ENCODE measurements at places on chromosomes 4 and X.

GRCh38 chr4:3307891-3308575 is 15.2 kb downstream of the RGS12 start:
- no peak for DNase-seq

DNA sequence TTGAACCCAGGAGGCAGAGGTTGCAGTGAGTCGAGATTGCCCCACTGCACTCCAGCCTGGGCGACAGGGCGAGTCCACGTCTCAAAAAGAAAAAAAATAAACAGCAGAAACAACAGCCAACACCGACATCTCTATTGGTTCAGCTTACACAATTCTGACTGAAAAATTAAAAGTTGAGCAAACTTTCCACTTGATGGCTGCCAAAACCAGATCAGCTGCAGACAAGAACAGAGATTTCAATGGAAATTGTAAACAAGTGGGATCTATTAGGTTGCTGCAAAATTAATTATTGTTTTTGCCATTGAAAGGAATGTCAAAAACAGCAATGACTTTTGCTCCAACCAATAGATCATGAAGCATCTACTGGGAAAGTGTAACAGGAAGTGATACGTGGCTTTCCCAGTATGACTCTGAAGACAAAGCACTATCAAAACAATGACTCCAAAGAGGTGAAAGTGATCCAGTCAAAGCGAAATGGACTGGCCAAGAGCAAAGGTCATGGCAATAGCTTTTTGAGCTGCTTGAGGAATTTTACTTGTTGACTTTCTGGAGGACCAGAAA is 26.3 kb downstream of the UPF3B start:
- DNase-seq: no peak

DNA sequence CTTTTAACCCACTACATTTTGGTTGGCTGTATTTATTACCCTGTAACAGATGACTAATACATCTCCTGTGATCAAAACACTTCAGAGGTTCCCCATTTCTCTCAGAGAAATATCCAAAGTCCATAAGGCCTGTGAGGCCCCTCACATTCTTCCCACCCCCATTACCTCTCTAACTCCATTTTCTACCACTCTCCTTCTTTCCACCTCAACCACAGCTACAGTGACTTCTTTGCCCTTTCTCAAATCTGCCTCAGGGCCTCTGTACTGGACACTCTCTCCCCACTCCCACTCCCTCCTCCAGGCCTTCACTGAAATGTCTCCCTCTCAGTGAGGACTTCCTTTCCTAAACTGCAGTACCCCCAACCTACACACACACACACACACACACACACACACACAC is 8.4 kb upstream of the TMEM144 start:
- no peak for DNase-seq

GRCh38 chr4:52950226-52950625 is 88.1 kb downstream of the RASL11B start:
- DNase-seq: no peak

DNA sequence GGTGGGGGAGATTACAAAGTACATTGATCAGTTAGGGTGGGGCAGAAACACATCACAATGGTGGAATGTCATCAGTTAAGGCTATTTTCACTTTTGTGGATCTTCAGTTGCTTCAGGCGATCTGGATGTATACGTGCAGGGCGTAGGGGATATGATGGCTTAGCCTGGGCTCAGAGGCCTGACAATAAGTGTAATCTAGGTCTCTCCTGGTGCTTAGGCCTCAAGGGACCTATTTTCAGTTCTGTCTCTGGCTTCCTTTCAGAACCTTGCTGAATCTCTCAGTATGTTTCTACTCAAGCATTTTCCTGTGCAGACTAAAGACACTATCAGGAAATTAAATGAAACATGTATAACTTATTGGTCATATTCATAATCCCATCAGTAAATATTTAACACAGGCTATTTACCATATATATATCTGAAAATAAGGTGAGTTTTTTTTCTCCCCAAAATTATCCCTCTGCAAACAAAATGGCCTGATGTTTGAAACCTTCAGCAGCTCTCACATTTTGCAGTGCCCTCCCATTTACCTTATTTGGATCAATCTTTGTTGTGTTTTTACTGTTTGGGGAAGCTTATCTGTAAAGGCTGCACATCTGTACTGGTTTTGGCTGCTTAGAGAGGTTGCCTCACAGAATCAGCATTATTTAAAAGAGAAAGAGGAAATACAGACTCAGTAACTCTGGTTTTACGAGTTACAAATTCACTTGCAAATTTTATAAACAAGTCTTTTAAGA is 2.3 kb upstream of the ZCCHC4 start:
- no peak for DNase-seq

DNA sequence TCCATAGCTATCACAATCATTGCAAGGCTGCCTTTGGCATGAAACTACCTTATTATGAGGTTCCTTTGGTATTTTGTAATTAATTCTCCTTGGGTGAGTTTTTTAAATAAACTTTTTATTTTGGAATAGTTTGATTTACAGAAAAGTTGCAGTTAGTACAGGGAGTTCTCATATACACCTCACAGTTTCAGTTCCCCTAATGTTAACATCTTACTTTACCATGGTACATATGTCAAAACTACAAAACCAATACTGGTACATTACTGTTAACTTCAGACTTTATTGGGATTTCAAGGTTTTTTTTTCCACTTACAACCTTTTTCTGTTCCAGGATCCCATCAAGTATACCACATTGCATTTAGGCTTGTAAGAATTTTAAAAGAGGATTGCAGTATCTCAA is 52.0 kb upstream of the RGN start:
- no peak for DNase-seq

DNA sequence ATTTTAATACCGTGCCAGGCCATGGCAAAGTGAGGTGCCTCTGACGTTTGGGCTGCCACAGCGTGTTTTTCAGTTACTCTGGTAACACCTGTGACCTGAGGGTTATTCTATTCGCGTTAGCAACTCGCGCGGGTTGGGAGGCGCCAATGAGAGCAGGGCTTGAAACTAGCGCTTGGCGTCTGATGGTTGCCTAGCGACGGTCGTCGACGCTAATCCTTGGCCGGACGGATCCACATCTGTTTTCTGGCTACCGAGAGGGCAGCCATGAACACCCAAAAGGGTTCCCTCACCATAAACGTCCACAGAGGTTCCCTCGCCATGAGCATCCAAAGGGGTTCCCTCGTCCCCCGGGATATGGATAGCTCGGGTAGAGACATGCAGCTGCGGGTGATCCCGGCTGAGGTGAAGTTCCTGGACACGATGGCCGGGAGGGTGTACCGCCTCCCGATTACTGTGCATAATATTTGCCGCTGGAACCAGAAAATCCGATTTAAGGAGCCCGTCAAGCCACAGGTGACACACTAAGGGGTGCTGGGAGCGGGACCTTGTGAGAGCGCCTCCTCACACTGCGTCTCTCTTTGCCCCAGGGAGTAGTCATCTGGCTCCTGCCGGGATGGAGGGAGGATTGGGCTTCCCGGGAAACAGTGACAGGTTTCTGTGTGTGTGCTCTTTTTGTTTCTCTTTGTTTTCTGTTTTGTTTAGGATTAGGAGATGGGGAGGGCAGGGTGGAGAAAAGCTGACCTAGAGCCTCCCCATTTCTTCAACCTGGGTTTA is at the start of gene CFAP47:
CFAP47 (plus strand) TSS at position 199 of the 774 bp plus-strand sequence; CDS start at position 265, 66 bp downstream.
- DNase-seq: no peak

DNA sequence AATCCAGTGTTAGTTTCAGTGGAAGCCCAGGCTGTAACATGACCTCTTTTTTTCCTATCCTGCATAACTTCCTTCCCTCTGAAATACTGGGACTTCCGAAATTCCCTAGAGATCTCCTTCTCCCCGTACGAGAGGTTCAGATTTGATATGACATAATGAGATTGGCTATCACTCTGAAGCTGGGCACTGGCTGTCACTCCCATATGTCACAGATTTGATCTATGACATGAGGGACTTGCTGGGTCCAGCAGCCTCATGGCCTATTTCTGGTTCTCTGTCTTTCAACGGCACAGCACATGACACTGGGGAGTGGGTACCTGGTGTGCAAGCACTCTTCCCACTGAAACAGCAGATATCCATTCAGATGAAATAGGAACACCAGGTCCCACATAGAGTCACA is 36.7 kb downstream of the PF4 start:
- no peak for DNase-seq

DNA sequence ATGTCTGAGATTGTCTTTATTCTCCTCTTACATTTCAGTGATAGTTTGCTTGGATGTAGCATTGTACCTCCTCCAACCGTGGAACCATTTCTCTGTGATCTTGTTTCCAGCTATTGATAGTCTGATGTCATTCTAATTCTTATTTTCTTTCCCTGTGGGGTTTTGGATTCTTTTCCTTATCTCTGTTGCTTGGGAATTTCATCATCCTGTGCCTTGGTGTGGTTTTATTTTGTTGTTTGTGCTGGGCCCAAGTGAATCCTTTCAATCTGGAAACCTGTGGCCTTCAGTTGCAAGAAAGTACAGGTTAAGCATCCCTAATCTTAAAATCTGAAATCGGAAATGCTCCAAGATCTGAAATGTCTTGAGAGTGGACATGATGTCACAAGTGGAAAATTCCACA is 22.0 kb downstream of the MSX1 start:
- no peak for DNase-seq

DNA sequence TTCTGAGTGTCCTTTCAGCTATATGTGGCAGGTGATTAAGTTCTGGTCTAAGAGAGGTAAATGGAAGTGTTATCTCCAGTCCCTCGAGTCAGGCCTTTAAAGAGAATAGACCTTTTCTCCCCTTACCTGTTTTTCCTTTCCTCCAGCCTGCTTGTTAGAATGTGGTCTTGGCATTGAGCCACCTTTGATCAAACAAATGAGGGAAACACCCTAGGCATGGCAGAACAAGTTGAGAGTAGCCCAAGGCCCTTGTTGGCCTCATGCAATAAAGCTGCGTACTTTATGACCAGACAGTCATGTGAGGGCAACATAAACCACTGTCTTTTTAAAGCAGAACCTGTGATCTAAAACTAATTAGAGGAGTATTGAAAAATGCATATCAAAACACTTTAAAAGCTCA is 13.2 kb upstream of the IL13RA2 start:
- DNase-seq: no peak

DNA sequence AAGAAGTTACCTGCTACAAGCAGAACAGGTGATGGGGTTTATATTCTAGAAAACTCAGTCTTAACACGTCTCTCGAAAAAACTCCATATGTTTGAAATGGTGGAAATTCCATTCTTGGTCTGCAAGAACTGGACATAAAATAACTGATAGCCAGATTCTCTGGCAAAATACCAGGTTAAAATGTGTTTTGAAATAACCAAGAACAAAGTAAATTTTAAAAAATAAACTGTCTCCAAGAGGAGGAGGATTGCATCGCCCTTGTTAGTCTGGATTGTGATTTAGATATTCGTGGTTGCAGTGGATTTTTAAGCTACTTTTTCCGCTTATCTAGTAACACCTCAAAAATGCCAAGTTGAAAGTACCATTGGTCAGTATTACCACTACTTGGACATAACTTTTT is 40.8 kb downstream of the CENPU start:
- no peak for DNase-seq
